NCI-H2029 treated with DMSO at 0.1 percent for 48 hours (cell line): ENCODE measurements at places on chromosomes 6 and 20.
A peak's percentile ranks its signal among the peaks of the same experiment; 100 is the strongest.

GRCh38 chr20:48824830-48825565 lies 2.8 kb downstream of the PREX1 start:
- no peak for DNase-seq

DNA sequence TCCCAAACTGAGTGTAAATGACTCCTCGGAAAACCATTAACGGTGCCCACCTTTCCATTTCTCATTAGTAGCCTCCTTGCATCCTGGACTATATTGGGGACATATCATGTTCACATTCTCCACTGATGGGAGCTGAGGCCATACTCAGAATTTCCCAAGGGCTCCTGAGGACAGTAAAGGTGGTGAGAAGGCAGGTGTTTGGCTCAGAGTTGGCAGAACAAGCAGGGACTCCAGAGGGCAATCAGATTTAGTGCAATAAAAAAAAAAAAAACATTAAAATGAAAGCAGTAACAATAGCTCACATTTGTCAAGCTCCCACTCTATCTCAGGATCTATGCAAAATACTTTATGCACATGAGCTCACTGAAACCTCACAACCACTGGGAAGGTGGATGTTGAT lies 401.4 kb downstream of the MAFB start:
- no peak for DNase-seq

DNA sequence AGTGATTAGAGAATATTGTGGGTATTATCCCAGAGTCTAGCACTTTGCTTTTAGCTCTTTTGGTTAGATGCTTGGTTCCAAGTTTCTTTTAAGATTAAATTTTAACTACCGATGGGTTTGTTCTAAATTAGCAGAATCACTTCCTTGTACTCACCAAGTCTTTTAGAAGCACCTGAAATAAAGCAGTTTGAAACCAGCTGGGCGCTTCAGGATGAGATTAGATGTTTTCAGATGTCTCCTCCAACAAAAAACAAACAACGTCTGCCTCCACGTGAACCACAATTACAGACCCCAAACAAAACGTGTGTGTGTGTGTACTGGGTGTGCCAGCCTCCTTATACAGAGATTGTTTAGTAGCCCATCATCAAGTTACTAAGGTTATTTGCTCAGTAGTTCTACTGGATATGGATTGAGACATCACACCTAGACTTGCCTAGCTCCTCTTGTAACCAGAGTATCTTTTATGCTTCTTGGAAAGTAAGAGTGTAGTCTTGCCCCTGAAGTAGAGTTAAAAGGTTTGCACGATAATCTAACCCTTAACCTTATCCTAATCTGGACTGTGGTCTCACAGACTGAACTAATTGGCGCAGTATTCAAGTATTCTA lies 2.3 kb downstream of the DSTN start:
- DNase-seq, result peak; percentile 37

GRCh38 chr20:3658019-3658715 lies 5.0 kb downstream of the GFRA4 start:
- no peak for DNase-seq

- no peak for DNase-seq
Observed at GRCh38 chr6:29506446-29507067, 18.8 kb upstream of the MAS1L start.

- DNase-seq, result no peak
Observed at GRCh38 chr6:163828038-163828795, 413.7 kb downstream of the QKI start.

GRCh38 chr6:142827369-142827768 lies 117.6 kb downstream of the HIVEP2 start:
- DNase-seq, result no peak

- peak; percentile 66 for DNase-seq
Observed at GRCh38 chr6:32933661-32934085, 7.2 kb downstream of the HLA-DMB start.
